ENCODE measurements at places on chromosomes 11 and 22.

- ATAC-seq: no peak
Observed at GRCh38 chr11:5380740-5381342, 2.8 kb upstream of the OR51M1 start.

GRCh38 chr11:70537576-70538571 lies 139.5 kb downstream of the CTTN start:
- no peak for ATAC-seq

- no peak for ATAC-seq
Observed at GRCh38 chr11:88384669-88385005, 47.1 kb upstream of the CTSC start.

DNA sequence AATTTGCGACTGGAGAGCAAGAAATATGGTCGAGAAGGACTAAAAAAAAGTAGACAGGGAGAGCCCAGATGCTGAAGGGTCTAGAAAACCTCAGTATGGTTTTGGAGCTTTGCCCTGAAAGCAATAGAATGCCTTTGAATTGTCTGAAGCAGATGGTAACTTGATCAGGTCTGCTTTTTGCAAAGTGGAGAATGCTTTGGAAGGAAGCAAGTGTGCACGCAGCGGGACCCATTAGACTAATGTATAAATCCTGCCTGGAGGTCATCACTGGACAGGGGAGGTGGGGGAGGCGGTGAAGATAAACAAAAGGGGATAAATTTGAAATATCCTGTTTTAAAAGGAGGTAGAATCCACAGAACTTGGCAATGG lies 757 bp upstream of the HINFP start:
- ATAC-seq: no peak

GRCh38 chr11:103633819-103634590 lies 402.4 kb upstream of the DDI1 start:
- no peak for ATAC-seq

GRCh38 chr11:128573638-128574037 lies 13.7 kb downstream of the ETS1 start:
- ATAC-seq: no peak

GRCh38 chr11:117690484-117691217 lies 106.4 kb downstream of the DSCAML1 start:
- ATAC-seq: no peak

DNA sequence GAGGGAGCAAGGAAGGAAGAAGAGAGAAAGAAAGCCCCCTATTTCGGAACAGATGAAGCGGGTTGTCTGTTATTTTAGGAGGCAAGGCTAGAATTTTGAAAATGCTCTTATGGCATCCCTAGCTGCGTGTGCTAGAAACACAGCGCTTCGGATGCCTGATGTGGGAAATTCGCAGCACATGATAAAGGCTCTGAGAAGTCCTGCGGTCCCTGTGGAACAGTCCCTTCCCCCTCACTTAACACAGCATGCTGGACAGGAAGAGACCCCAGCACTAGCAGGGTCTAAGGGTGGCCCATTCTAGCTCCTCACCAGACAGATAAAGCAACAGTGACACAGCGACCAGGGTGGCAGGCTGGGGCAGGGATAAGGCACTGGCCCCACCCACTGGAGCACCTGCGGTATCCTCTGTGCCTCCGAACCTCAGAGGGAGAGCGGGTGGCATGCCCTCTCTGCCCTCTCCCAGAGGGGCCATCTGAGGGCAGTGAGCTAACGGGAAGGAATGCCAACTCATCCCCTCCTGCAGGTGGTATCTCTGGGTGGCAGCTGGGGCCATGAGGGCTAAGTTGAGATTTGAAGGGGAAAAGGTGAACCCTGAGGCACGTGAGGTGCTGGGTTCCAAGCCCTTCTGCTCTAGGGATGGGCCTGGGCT lies 75.7 kb downstream of the SCUBE1 start:
- ATAC-seq: no peak

DNA sequence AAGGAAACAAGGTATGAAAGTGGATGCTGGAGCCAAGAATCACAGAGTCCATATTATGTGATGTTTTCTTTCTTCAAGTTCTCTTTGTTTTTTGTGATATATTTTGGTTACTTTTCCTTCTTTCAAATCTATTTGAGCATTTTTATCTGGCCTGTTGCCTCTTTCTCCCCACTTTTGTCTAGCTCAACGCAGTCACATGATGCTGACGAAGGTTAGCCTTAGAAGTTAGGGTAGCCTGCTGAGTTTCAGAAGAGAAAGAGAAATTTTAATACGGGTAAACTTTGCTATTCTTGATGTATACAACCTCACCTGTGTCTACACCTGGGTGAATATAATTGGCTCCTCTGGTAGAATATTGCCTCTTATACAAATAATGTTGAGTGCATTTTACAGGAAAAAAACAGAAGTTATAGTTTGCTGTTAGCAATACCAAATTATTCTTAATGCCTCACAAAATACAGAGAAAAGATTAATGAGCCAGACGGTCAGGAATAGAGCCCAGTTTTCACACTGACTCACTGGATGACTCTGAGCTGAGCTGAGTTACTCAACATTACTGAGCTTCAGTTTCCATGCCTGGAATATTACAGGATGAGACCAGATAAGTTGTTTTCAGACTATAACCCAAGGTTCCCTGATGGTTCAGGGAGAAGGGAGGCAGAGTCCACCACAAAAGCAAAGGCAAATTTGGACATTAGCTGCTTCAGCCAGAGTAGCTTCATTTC lies 161.6 kb upstream of the BDNF start:
- peak; percentile 86 for ATAC-seq

- ATAC-seq: no peak
Observed at GRCh38 chr11:32830413-32830738, 649 bp downstream of the PRRG4 start.

- ATAC-seq: peak; percentile 14
Observed at GRCh38 chr11:76206327-76207081, at the start of gene WNT11. Gene WNT11 (minus strand): TSS chr11:76206502. CDS start chr11:76206407, 95 bp downstream.

- ATAC-seq: peak; percentile 92
Observed at GRCh38 chr11:65900125-65900898, at the start of gene FOSL1. Gene FOSL1 (minus strand): TSS chr11:65900388. CDS start chr11:65900339, 49 bp downstream.
